ENCODE measurements at places on chromosomes 1 and 21. TPM values are rescaled to one million over a fixed set of nuclear protein-coding genes. Genes with fewer than 3 reads are reported as not detected.

DNA sequence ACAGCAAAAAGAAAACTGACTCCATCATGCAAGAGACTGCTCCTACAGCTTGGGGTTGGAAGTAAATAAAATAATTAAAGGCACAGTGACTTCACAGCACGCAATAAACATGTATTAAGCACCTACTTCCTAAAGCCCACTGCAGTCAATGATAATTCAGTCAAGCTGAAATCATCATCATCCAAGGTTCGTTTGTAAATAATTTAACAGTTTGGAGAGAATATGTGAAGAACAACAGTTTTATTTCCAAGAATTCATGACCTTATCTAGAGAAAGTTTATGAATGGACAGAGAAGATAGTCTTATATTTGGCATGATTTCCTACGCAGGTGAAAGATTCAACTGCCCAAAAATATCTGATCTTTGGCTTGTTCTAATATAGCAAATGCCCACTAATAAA is 86.8 kb downstream of the SMYD3 start:
- DNase-seq, result no peak

The CACNA1E gene
- polyA plus RNA-seq, result 2.4 TPM

DNA sequence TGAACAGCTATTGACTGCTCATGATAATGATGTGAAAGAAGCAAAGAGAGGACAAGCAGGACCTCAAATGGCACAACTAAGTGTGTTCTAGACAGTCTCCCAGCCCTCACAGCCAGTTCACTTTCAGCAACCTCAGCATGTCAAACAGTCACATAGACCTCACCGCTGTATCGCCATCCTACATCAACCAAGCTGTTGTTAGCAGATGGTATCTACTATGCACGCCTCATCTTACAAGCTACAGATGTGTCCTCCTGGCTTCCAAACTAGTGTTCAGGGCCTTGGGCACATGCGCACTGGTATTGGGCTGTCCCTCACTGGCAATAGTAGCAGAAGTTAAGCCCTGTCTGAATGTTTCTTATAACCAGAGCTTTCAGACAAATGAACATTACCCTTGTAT is 28.4 kb downstream of the EVI5 start:
- no peak for DNase-seq

DNA sequence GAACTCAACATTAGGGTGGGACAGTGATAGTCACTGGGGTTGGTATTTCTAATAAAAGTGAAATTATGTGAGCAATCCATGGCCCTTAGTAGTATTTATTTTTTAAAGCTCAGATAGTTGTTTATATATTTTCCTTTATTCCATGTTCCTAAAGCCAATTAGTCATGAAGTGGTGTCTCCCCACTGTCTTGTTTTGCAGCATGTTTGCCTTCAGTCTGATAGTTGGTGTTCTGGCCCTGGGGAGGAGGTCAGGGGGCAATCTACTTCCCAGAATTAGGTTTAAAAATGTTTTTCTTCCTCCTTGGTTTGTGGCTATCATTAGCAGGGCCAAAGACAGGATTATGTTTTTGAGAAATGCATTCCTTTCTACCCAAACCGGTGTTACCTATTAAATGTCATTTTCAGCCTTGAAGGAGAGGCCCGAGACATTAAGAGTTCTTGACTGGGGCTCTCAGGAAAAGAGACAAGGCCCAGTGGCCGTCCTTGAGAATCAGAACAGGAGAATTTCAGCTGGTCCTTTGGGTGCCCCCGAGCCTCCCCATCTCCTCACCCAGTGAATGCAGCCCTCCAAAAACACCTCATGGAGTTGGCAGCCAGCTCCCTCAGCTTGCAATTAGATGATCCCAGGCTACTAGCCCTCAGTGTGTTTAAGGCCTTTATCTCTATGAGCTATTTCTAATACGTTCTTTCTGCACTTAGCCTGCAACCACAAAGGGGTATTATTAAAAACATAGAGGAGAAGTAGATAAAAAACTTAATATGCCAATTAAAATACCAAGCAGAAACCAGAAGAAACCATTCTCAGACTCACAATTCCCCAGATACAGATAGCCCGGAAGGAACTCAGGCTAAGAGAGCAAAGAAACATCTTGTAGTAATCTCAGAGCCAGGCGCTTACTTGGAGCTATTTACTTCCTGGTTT is 71.3 kb upstream of the NGF start:
- no peak for DNase-seq

DNA sequence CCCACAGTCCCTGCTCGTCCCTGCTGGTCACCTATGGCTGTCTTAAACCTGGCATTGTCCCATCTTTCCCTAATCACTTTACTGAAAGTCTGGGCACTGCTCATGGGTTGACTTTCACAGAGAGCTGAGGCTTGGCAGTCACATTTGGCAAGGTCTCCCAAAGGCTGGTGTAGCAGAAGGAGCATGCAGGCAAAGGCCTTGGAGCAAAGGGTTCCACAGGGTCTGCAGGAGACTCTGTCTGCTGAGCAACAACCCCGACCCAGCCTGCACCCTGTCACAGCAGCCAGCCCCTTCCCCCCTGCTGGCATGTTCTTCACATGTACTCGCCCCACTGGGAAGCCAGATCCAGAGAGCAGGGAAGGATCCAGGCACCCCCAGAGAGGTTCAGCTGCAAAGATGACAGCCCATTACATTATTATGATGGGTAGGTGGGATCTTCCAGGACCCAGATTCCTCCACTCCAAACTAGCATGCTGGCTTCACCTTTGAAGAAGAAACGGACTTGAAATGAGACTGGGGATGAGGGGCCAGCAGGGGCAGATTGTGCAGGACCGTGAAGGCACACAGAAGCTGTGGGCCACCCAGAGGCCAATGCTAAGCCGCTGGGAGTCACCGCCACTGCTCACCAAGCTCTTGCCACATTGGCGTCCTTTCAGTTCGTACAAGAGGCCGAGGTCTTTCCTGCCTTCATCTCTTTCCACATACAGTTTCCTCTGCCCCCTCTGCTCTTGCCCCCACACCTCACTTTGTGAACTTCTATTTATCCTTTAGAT is 14.2 kb upstream of the TMEM125 start:
- DNase-seq, result no peak

The COL9A2 gene
- 3.5 TPM for polyA plus RNA-seq

GRCh38 chr1:53172426-53173128 is 24.0 kb upstream of the CPT2 start:
- DNase-seq, result no peak

- no peak for DNase-seq
These were observed 3.7 kb downstream of the MCL1 start for GRCh38 chr1:150575518-150576366.

GRCh38 chr1:22317231-22317919 is 134.3 kb upstream of the ZBTB40 start:
- no peak for DNase-seq

The PROK1 gene
- 85.5 TPM for polyA plus RNA-seq

DNA sequence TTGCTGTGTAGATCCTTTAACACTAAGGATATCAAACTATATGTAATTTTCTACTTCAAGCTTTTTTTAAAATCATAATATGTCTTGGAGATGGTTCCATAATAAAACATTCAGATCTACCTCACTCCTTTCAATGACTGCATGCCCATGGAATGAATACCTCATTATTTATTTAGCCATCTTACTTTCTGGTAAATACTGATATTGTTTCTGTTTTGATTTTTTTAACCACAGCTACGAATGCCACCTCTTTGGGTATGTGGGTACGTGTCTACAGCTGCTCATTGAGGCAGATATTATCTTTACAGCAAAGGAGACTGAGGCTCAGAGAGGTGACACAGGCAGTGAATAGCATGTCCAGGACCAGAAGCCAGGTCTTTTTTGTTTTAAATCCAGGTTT is 215.7 kb downstream of the ST6GALNAC3 start:
- no peak for DNase-seq

GRCh38 chr1:40384413-40384762 is 10.9 kb downstream of the SMAP2 start:
- DNase-seq, result no peak

The SELENON gene
- 30.7 TPM for polyA plus RNA-seq

The RAP1GAP gene
- polyA plus RNA-seq, result 7.4 TPM

- no peak for DNase-seq
These were observed 4.4 kb downstream of the THEM5 start for GRCh38 chr1:151849126-151849525.

DNA sequence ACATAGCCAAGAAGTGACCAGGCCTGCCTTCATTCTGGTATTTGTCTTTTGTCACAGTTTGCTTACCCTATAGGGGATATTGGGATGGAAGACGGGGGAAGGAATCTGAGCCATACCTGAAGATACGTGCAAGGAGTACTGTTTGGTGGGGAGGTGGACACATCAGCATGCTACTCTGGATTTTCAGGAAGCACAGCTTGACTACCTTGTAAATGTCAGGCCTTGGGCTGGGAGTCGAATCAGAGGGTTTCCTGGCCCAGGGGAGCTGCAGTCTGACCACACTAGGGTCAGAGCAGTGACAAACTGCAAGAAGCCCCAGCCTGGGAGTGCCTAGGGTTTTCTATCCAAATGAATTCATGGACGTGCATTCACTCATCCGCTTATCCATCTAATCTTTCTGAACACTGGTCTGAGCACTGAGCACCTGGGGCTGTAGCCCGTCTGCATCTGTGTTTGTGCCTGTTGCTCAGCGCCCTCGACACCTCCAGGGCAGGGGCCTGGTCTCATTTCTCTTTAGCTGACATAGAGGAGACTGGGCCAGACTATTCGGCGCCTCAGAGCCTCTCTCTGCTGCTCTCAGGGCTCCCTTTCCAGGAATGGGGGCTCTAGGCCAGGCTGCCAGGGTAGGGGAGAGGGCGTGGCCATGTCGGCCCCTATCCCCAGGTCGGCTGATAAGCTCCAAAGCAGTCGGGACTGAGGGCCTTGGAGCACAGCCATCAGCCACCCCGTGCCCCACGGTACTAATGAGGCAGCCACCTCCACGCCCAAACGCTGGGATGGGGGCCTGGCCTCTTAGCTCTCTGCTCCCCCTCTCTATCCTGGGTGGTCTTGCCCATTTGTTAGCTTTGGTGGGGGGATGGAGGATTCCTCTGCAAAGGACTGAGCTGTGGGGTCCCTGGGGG is 47.0 kb upstream of the SLC2A1 start:
- no peak for DNase-seq

GRCh38 chr1:27552911-27553420 is 51.0 kb downstream of the AHDC1 start:
- no peak for DNase-seq

The SLC35F3 gene
- 0.47 TPM for polyA plus RNA-seq

- peak; percentile 46 for DNase-seq
These were observed 60.5 kb downstream of the SYT2 start for GRCh38 chr1:202649553-202650392.

DNA sequence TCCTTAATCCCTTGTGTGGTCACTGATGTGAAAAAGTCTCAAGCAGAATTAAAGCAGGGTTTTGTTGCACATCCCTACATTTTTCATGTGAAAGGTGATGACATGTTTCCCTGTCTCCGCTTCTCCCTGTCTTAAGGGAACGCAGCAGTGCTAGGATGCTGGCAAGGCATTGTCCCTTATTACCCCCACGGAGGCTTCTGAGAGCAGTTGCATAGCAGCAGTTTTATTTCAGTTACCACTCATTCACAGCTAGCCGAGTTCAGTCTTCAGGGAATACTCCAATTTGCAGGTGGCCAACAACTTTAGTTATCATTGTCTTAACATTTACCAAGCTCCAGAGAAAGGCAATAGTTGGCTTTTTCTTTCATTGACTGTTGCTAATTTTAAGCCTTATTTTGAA is 89.1 kb downstream of the CLEC20A start:
- DNase-seq, result no peak

DNA sequence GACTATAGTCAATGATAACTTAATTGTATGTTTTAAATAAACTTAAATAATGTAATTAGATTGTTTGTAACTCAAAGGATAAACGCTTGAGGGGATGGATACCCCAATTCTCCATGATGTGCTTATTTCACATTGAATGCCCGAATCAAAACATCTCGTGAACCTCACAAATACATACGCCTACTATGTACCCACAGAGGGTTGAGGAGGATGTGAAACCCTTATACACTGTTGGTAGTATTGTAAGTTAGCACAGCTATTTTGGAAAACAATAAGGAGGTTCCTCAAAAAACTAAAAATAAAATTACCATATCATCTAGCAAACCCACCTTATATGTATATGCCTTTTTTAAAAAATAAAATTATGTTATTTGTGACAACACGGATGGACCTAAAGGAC is 198.6 kb downstream of the MRPL39 start:
- DNase-seq, result no peak

GRCh38 chr21:43305336-43305665 is 121.6 kb downstream of the SIK1 start:
- DNase-seq, result no peak

DNA sequence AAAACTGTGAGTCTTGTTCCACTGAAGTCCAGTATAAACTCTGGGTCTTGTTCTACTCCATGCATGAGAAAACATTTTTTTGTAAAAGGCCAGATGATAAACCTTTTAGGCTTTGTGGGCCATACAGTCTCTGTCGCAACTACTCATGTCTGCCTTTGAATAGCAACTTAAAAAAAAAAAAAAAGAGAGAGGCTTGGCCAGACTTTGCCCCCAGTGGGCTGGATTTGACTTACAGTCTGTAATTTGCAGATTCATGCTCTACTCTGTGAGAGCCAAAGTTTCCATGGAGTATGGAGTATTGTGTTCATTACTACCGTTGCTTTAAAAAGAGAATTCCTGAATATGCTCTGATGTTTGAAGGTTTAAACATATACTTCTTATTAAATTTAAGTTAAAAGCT is 654.9 kb upstream of the PKN2 start:
- no peak for DNase-seq

The GBP2 gene
- 39.5 TPM for polyA plus RNA-seq

- no peak for DNase-seq
These were observed 86.5 kb downstream of the C1orf21 start for GRCh38 chr1:184473176-184473966.

DNA sequence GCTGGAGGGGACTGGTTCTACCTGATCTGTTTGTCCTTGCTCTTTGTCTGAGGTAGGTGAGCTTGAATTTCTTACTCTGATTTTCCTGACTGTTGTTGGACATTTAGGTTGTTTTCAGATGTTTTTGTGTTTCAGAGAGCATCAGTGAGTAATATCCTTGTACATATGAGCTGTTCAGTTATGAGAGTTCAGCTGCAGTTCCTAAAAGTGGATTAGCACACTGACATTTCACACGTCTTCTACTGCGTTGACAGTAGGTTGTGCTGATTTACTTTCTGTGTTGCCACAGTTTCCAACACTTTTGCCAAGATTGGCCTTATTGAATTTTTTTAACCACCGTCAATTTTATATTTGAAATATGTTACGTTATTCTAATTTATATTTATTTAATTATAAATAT is 27.7 kb downstream of the CXADR start:
- DNase-seq, result no peak

- no peak for DNase-seq
These were observed 203.4 kb upstream of the UBE2U start for GRCh38 chr1:64000021-64000420.

The SNAPIN gene
- polyA plus RNA-seq, result 48.9 TPM

The SMCP gene
- 724 TPM for polyA plus RNA-seq

GRCh38 chr1:182752077-182752988 is 37.2 kb upstream of the NPL start:
- no peak for DNase-seq

Data from testis (tissue), 5 donors.